MV-4-11 (cell line): ENCODE measurements at places on chromosomes 5 and 9.
A peak's percentile ranks its signal among the peaks of the same experiment; 100 is the strongest.

GRCh38 chr5:102226321-102226720, 69.8 kb downstream of the SLCO4C1 start:
- DNase-seq = no peak

DNA sequence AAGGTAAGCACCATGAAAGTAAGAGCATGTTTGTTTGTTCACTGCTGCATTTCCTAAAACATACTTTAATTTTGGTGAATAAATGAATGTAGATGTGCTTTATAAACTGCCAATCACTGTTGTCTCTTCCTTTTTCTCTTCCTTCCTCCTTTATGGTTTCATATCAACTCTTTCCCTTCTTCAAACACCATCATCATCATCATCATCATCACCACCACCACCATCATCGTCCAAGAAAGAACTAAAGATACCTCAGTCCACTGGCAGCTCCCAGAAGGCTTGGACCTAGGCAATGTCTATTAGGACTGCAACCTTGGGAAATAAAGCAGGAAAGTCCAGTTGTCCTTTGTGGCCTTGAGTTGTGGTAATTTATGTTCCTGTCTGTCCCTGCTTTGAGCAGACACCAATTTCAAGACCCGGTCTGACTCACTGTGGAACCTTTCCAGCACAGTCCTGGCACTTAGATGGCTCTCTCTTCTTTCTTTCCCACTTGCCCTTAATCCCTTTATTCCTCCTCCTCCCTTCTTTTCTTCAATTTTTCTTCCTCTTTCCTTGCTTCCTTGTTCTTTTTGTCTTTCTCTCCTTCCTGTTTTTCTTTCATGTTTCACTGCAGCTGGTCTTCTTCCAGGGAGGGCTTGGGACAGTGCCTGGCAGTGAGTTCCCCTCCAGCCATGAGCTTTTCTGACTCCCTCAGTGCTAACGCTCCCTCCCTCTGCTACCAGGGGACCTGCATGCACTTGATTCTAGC, 99.3 kb downstream of the ANGPTL2 start:
- no peak for DNase-seq

GRCh38 chr5:89769975-89770374, 639.6 kb downstream of the CETN3 start:
- DNase-seq = no peak

- no peak for DNase-seq
Measured at GRCh38 chr9:13377171-13377925, 97.9 kb upstream of the MPDZ start.

- DNase-seq = no peak
Measured at GRCh38 chr9:16314476-16314875, 556.0 kb downstream of the BNC2 start.

DNA sequence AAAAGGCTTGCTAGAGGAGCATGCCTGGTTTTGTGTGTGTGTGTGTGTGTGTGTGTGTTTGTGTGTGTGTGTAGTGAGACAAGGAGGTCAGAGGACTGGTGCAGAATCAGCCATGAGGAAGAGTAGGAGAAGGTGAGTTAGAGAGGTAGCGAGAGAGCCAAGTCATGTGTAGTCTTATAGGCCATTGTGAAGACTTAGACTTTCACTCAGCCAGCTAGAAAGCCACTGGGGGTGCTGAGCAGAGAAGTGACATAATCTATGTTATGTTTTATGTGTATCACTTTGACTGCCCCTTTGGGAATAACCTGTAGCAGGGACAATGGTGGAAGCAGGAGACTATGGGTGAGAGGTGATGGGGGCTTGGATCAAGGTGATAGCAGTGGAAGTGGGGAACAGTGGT, 180.5 kb upstream of the CLINT1 start:
- DNase-seq = no peak

GRCh38 chr5:35698047-35698808, 80.6 kb downstream of the SPEF2 start:
- DNase-seq = peak; percentile 75

GRCh38 chr9:6893350-6894131, 135.8 kb downstream of the KDM4C start:
- no peak for DNase-seq
